ENCODE measurements at places on chromosomes 12 and 14.

DNA sequence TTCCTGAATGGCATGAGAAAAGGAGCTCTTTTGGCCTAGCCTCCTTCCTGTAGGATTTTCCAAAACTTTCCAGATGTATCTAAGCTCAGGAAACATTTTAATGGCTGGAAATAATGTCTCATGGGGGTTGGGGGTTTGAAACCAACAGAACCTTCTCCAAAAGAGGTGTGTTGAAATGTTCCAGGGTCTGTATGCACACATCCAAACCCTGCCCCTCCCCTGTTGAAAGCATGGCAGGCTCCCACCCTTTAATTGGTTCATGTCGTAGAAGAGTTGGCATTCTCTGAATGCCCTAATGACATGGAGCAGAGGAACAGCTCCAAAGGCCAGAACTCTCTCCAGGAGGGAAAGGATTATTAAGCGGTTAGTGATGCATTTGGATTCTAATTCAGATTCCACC is 353.2 kb downstream of the ZFP36L1 start:
- no peak for DNase-seq

GRCh38 chr14:103000291-103000921 is 56.9 kb downstream of the CDC42BPB start:
- DNase-seq = no peak

GRCh38 chr12:117284140-117284539 is 77.3 kb downstream of the NOS1 start:
- DNase-seq = no peak

- DNase-seq = no peak
Observed at GRCh38 chr12:113819495-113819894, 146.6 kb downstream of the RBM19 start.

DNA sequence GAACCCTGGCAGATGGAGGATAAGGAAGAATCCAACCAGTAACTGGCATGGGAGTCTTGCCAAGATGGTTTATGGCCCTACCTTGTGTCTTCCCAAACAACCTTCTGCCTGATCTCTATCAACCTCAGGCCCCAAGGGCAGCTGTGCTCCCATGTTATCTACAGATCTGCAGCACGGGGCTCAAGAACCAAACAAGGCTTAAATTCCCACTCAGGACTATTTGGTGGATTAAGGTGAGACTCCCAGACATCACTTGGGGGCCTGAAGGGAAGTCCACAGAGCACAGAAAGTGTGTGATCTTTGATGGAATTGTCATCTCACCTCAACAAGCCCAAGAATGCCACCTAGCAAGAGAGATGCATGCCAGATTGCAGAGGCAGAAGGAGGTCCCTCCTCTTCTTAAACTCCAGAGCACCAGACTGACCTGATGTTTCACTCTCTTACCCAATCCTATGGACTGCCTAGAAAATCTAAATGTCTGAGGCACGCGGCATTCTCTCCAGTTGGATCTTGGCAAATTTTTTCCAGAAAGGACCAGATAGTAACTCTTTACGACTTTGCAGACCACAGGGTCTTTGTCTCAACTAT is 759.5 kb upstream of the TBX3 start:
- no peak for DNase-seq

GRCh38 chr12:56634242-56634836 is 4.2 kb upstream of the BAZ2A start:
- peak; percentile 86 for DNase-seq
